ENCODE measurements at places on chromosomes 2 and 18. TPM values are rescaled to one million over a fixed set of nuclear protein-coding genes. Genes with fewer than 3 reads are reported as not detected.

GRCh38 chr2:124698979-124699565, 674.0 kb downstream of the CNTNAP5 start:
- no peak overlapping the region for H3K4me3 ChIP-seq
- no peaks in the 10 kb centered on the region for H3K36me3 ChIP-seq
- H3K4me1 ChIP-seq: no peaks in the 10 kb centered on the region
- no peak overlapping the region for H3K27ac ChIP-seq

The ANKRD29 gene
- 7.8 TPM for total RNA-seq

The CIB4 gene
- total RNA-seq: not detected

The PRKAG3 gene
- total RNA-seq: not detected

GRCh38 chr2:233168445-233168844, 83.0 kb upstream of the ATG16L1 start:
- H3K4me3 ChIP-seq: no peak overlapping the region
- no peaks in the 10 kb centered on the region for H3K4me1 ChIP-seq
- no peaks in the 10 kb centered on the region for H3K27me3 ChIP-seq
- H3K27ac ChIP-seq: no peak overlapping the region
- no peak for DNase-seq

GRCh38 chr2:44941551-44942234, at the start of gene SIX3:
SIX3 (plus strand) TSS chr2:44941702; CDS start chr2:44942105, 403 bp downstream.
- H3K27ac ChIP-seq: no peak within 1 kb of the TSS
- peaks cover 15% of the 10 kb centered on the region for H3K4me1 ChIP-seq
- peak within 1 kb of the TSS; percentile 78 for H3K4me3 ChIP-seq
- DNase-seq: peak; percentile 48

The TRABD2A gene
- total RNA-seq: 0.68 TPM

GRCh38 chr2:25041307-25041927, 459 bp upstream of the EFR3B start:
- peaks cover 61% of the 10 kb centered on the region for H3K27me3 ChIP-seq
- peaks cover 12% of the 10 kb centered on the region for H3K4me1 ChIP-seq
- peak; percentile 74 for DNase-seq
- peaks cover 18% of the 10 kb centered on the region for H3K36me3 ChIP-seq

DNA sequence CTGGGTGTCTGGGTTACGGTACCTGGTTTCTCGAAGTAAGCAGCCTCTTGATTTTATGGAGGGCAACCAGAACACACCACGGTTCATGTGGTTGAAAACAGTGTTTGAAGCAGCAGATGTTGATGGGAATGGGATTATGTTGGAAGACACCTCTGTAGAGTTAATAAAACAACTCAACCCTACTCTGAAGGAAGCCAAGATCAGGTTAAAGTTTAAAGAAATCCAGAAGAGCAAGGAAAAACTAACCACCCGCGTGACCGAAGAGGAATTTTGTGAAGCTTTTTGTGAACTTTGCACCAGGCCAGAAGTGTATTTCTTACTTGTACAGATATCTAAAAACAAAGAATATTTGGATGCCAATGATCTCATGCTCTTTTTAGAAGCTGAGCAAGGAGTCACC, 279.8 kb downstream of the PLCL1 start:
- no peaks in the 10 kb centered on the region for H3K36me3 ChIP-seq
- H3K4me1 ChIP-seq: no peaks in the 10 kb centered on the region
- no peak overlapping the region for H3K4me3 ChIP-seq
- H3K27me3 ChIP-seq: no peaks in the 10 kb centered on the region

DNA sequence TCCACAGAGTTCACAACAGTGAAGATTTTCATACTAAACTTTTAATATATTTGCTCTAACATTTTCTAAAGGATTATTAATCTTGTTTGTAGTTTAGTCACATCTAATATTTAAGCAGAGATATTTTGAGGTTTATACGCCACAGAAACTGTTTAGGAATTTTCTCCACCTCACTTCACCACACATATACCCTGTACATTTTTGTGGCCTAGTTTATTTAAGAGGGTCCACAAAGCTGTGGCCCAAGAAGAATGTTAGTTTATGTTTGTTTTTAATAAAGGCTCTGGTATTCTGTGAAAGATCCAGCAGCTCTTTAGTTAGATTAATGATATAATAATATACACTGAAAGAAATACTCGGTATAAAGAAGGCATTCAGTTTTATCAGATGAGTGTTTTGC, 132.7 kb upstream of the TTC27 start:
- no peak overlapping the region for H3K27ac ChIP-seq
- H3K27me3 ChIP-seq: no peaks in the 10 kb centered on the region

DNA sequence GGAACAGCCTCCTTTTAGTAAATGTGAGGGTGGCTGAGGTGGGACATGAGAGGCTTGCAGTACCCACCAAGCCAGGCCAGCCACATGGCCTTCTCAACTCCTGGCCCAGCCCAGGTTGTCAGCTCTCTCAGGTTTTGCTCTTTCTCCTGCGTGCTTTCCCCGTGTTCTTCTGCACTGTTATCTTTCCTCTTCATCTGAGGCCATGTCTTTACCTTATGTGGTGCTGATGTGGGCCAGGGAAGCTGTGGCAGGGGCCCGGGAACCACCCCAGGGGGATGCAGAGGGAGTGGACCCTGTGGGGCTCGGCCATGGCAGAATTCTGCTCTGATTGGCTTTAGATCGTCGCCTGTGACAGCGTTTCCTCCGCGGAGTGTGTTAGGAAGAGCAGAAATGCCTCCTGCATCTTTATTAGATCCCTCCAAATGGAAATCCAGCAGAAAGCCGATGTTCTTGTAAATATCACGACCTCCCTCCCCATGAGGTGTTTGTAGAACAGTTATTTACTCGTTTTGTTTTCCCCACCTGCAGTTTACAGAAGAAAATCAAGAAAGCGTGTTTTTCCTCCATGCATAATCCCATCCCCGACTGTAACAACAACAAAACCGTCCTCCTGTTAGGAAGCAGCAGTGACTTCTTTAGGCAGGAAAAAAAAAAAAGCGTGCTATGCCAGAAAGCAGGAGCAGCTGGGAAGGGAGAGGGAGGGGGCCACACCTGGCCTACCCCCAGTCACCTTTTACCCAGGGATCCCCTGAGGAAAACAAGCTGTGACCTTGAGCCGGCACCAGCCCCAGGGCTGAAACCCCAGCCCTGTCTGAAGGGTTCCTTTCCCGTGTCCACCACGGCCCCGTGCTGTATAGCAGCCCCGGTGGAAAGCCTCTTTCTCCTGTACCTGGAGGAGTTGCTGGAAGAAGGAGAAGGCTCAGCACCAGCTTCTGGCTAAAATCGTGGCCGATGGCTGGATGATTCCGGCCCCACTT, 54.8 kb downstream of the HPCAL1 start:
- no peak overlapping the region for H3K4me3 ChIP-seq
- no peak overlapping the region for H3K27ac ChIP-seq
- no peaks in the 10 kb centered on the region for H3K27me3 ChIP-seq
- peaks cover 46% of the 10 kb centered on the region for H3K4me1 ChIP-seq

DNA sequence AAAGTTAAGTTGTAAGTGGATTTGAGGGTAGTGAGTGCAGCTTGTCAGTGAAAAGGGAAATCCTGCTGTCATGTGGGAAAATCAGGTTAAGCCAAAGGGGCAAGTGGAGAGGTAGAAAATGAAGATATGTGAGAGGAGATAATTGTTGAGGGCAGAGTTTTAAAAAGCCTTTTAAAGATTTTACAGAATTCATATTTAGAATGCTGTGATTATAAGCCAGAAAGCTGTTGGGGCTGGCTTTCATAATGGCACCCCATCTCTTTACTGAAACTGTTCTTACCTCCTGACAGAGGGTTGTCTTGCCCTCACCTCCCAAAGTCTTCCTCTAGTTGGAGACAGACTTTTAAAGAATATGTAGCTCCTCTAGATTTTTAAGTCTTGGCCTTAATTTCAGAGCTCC, 86.9 kb downstream of the MYO3B start:
- H3K4me3 ChIP-seq: no peak overlapping the region
- H3K27me3 ChIP-seq: no peaks in the 10 kb centered on the region
- H3K4me1 ChIP-seq: no peaks in the 10 kb centered on the region
- no peak overlapping the region for H3K27ac ChIP-seq

DNA sequence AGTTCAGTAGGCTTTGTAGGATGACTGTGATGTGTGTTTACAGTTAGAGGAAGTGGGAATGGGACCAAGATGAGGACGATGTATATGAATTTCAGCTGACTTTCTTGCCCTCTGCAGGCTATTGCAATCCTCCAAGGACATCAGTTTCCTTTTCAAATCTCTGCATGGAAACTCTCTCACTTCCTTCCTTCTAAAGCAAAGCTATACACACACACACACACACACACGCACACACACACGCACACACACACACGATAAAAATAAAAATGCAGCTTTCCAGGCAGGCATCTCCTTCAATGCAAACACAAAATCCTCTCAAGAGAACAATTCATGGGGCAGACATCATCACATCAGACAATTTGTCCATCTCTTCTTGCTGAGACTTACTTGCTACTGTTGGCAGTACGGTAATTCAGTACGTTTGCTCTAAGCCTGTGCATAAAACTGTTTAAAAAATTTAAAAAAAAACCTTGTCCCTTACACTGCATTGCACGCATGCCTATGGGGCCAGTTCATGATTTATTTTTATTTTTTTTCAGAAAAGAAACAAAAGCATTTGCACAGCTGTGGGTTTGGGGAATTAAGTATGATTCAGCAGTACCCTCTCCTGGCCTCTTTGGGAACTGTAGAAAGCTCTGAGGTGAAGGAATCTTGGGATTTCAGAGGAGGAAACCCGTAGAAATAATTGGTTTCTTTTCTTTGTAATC, 27.1 kb upstream of the ICOS start:
- no peaks in the 10 kb centered on the region for H3K27me3 ChIP-seq
- H3K36me3 ChIP-seq: no peaks in the 10 kb centered on the region
- DNase-seq: peak; percentile 54
- peaks cover 8% of the 10 kb centered on the region for H3K4me1 ChIP-seq

- peaks cover 3% of the 10 kb centered on the region for H3K27me3 ChIP-seq
- H3K36me3 ChIP-seq: no peaks in the 10 kb centered on the region
- H3K4me1 ChIP-seq: peaks cover 5% of the 10 kb centered on the region
- DNase-seq: no peak
- H3K4me3 ChIP-seq: peak overlapping the region; percentile 14
- no peak overlapping the region for H3K27ac ChIP-seq
Measured at GRCh38 chr2:118807668-118808428, 39.6 kb downstream of the EN1 start.

- no peak overlapping the region for H3K4me3 ChIP-seq
- no peak for DNase-seq
- H3K4me1 ChIP-seq: no peaks in the 10 kb centered on the region
- no peaks in the 10 kb centered on the region for H3K36me3 ChIP-seq
- no peak overlapping the region for H3K27ac ChIP-seq
Measured at GRCh38 chr2:56244506-56244905, 60.7 kb downstream of the CCDC85A start.

DNA sequence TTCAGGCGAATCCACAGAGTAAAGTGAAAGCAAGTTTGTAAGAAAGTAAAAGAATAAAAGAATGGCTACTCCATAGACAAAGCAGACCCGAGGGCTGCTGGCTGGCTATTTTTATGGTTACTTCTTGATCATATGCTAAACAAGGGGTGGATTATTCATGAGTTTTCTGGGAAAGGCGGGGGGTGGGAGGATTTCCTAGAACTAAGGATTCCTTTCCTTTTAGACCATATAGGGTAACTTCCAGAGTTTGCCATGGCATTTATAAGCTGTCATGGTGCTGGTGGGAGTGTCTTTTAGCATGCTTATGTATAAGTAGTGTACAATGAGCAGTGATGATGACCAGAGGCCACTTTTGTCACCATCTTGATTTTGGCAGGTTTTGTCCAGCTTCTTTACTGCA, 59.8 kb downstream of the SLC4A3 start:
- H3K27ac ChIP-seq: peak overlapping the region; percentile 100
- no peak for DNase-seq
- peaks cover 35% of the 10 kb centered on the region for H3K36me3 ChIP-seq
- peak overlapping the region; percentile 61 for H3K4me3 ChIP-seq

GRCh38 chr2:2244508-2244907, 86.6 kb downstream of the MYT1L start:
- no peaks in the 10 kb centered on the region for H3K4me1 ChIP-seq
- H3K4me3 ChIP-seq: no peak overlapping the region
- no peak for DNase-seq
- H3K27me3 ChIP-seq: no peaks in the 10 kb centered on the region
- H3K27ac ChIP-seq: no peak overlapping the region

DNA sequence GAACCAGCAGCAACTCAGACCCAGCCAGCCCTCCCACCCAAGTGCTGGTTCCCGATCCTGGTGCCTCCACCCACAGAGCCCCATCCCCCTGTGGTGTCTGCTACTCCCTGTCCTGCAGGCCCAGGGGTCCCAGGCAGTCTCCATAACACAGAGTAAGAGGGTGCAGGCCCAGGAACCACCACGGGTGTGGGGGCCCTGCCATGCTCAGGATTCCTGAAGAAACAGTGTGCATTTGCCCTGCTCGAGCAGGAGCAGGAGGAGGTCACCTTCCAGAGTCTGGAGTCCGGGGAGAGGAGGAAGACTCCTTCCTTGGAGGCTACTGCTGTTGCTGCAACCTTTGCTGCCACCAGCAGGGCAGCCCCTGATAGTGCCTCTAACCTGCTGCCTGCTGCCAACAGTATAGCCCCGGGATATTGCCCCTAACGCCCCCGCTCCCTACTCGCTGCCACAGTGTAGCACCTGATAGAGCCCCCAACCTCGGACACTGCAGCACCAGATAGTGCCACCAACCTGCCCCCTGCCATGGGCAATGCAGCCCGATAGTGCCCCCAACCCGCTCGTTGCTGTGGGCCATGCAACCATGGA, 46.8 kb upstream of the ANKRD62 start:
- no peaks in the 10 kb centered on the region for H3K36me3 ChIP-seq
- H3K27me3 ChIP-seq: peaks cover 61% of the 10 kb centered on the region
- H3K27ac ChIP-seq: no peak overlapping the region

- H3K27me3 ChIP-seq: no peaks in the 10 kb centered on the region
- DNase-seq: no peak
- H3K4me1 ChIP-seq: no peaks in the 10 kb centered on the region
- no peaks in the 10 kb centered on the region for H3K36me3 ChIP-seq
- no peak overlapping the region for H3K4me3 ChIP-seq
- H3K27ac ChIP-seq: no peak overlapping the region
Measured at GRCh38 chr2:171237751-171238505, 77.2 kb upstream of the TLK1 start.

DNA sequence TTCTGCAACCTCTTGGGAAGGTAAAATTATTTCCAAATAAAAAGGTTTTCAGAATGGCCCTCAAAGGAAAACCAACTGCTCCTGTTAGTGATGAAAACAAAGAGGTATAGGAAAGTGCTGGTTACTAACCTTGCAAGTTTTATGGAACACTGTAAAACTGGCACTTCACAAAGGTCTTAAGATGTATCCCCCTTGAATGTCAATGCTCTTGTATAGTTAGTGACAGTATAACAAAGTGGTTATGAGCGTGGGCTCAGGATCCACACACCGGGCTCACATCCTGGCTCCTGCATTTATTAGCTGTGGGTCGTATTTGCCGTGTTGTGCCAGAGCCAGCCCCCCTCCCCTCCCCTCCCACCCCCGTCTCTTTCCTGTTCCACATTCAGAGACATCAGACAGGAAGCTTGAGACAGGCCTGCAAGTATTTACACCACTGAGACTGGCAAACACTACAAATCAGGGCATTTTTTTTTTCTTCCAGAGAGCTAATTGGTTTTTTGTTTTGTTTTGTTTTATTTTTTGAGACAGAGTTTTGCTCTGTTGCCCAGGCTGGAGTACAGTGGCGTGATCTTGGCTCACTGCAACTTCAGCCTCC, 9.2 kb upstream of the DNPEP start:
- H3K27ac ChIP-seq: no peak overlapping the region
- no peak for DNase-seq
- H3K27me3 ChIP-seq: peaks cover 16% of the 10 kb centered on the region
- no peak overlapping the region for H3K4me3 ChIP-seq
- H3K36me3 ChIP-seq: no peaks in the 10 kb centered on the region

The IL36A gene
- not detected for total RNA-seq

The ZSWIM2 gene
- not detected for total RNA-seq
